Hepatic stellate cell (primary cell): ENCODE measurements at places on chromosomes 7 and 10.

DNA sequence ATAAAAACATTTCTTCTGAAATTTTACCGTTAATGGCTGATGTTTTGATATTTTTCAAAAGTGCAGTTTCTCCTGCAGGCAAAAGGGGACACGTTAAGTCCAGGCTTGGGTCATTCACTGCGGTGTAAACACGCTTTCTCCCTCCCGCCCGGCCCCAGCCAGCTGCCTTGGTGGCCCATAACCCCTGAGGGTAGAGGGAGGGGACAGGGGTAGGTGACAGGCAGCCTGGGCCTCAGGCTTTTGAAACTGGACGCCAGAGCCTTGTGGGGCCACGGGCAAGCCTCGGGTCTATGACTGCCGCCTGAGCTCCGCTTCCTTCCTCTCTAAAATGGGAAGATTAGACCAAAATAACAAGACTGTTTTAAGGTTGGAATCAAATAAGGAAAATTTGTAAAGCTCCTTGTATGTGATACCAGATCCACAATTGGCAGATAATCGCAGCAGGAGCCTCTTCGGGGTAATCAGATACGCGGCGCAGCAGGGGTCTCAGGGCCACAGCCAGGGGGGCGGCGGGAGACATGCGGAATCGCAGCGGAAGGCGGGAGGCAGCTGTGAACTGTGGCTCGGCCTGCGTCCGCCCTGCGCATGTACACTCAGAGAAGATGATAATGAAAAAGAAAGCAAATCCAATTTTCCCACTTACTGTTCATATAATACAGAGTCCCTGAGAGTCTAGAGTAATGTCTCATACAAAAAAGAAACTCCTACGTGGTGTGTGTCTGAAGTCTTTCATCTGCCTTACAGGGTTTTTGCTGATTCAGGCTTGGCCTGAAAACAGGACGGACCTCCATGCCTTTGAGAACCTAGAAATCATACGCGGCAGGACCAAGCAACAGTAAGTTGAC, 138.3 kb downstream of the EGFR start:
- DNase-seq, result no peak

- DNase-seq, result no peak
Observed at GRCh38 chr10:132592790-132593383, 55.3 kb downstream of the INPP5A start.

DNA sequence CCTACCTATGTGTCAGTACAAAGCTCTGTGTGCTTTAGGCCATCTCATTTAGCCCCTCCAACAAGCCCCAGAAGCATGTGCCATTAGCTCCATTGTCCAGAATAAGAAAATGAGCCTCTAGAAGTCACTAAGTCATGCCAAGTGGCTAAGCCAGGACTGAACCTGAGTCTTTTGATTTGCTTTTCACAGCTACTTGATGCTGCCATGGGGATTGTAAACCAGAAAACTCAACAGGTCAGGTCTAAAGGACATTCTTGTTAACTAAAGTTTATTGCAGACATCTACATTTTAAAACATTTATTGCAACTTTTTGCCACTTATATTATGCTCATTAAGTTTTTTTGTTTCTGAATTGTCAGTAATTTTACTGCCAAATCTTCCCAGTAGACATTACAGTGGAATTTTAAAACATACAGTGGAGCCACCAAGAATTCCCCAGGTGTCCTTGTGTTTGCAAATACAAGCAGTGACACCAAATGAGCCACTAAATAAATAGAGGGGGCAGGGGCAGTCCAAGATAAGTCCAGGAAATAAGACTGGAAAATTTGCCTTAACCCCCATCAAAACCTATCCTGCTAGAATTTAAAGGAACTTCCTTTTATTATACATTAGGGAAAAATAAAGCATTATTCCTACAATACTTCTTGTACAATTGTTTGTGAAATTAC, 115.9 kb downstream of the RAPGEF5 start:
- no peak for DNase-seq

DNA sequence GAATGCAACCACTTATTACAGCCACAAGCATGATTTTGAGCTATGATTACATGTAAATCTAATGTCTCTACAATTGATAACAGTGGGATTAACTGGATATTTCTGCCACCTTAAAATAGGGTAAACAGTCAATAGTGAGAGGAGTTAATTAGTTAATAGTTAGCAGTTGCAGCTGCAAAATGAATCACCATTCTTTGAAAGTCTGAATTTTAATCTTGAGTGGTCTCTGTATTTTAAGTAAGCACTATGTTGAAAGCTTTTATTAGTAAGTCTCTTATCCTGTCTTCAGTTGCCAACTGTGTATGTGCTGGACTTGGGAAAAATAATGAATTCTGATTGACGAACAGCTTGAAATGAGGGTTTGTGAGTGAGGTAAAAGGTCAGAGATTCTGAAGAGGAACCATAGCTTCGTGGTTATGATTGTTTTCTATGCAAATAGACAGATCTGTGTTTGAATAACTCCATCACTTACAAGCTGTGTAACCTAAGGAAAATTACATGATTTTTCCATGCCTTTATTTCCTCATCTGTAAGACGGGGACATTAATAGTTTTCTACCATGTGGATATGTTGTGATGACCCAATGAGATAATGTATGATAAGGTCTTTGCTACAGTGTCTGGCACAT, 75.2 kb downstream of the RNLS start:
- DNase-seq, result no peak

GRCh38 chr7:121023683-121024511, 35.4 kb downstream of the CPED1 start:
- DNase-seq, result no peak
